ENCODE measurements at places on chromosomes 2 and 18.

- DNase-seq = no peak
Observed at GRCh38 chr18:47604021-47604420, 326.4 kb downstream of the SMAD2 start.

- no peak for DNase-seq
Observed at GRCh38 chr2:160389875-160390274, 103.7 kb downstream of the RBMS1 start.

DNA sequence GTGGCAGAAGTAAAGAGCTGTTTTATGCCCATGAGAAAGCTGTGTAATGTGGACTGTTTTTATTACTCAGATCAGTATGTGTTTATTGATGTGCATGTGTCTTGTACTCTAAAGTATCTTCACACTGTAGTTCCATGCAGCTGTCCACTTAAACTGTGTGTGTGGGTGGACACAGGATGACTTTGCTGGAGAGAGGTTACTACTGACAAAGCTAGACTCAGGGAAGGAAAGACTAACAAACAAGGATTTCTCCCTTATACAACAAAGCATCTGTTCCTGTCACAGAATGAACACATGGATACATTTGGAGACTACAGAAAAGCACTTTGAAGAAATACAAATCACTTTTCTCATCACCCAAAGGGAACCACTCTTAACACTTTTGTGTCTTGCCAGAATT lies 10.0 kb downstream of the FHOD3 start:
- no peak for DNase-seq

DNA sequence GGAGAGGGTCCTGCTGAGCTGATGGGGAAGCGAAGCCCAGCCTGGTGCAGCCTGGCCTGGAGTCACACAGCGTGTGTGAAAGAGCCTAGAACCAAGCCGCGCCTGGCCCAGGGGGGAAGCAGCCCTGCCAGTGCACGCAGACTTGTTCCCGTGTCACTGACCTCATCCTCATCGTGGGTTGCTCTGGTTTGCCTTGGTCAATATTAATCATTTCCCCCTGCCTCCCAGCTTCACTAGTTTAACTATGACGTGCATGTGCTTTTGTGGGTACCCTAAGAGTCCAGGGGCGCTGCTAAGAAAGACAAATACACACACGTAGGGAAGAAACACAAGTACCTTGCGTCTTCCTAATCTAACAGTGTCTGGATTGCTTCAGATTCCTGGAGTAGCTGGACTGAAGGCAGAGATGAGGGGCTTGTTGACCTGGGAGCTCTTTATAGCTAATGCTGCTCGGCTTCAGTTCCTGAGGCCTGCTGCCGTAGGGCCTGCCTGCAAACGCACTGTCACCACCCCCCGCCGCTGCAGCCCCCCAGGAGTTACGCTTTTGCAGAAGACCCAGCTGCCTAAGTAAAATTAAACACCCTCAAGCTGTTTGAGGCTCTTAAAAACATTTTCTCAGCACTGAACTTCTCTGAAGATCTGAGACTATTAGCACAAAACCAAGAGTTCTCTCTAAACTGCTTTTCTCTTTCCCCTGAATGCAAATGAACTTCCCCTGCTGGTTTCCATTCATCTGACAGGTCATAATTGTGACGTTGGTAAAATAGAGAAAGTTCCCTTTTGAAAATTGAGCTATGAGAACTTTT lies 159.2 kb downstream of the FAM210A start:
- no peak for DNase-seq

DNA sequence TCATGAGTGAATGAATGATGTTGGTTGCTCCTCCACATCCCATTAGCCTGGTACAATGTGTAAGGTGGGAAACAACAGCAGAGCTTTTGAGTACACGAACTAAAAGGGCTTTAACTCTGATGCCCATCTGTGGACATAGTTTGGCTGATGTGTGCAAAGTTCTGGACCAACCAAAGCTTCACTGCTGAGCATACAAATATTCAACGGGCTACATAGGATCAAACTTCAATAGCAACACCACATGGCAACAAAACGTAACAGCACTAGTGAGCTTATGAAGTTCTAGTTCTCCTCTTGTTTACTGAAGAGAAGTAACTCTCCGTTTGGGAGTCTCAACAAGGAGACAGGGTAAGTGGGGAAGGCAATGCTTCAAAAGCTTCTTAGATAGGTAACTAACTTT lies 20.4 kb downstream of the STAM2 start:
- no peak for DNase-seq

DNA sequence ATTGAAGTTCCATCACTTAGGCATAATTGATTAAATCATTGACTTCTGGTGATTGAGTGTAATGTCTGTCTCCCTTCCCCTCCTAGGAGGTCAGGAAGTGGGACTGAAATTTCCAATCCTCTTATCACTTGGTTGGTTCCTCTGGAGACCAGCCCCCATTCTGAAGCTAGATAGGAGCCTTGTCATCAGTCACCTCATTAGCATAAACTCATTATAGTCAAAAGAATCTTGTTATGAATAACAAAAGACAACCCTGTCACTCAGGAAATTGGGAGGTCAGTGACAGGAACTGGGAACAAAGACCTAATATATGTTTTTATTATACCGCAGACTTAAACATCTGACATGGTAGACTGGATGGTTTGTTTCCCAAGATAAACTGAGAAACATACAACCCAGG lies 60.7 kb upstream of the GAREM2 start:
- DNase-seq = no peak

GRCh38 chr18:24875286-24875685 lies 414.8 kb downstream of the HRH4 start:
- no peak for DNase-seq

DNA sequence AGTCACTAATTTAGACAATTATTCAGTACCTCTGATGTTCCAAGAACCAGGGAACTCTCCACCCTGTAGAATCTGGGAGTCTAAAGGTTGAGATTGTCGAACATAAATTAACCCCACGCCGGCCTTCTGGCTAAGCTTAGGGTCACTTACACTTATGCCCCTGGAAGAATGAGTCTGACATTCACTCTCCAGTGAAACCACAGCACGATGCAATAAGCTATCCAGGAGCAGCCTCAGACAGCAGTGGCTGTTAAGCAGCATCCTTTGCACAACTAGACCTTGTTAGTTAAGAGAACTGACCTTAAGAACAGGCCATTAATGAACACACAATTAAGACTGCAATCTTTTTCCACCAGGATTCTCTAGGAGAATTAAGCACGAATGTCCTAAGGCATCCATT lies 25.0 kb downstream of the SH3YL1 start:
- DNase-seq = no peak

GRCh38 chr18:48085781-48086487 lies 155.5 kb upstream of the SMAD2 start:
- DNase-seq = no peak

DNA sequence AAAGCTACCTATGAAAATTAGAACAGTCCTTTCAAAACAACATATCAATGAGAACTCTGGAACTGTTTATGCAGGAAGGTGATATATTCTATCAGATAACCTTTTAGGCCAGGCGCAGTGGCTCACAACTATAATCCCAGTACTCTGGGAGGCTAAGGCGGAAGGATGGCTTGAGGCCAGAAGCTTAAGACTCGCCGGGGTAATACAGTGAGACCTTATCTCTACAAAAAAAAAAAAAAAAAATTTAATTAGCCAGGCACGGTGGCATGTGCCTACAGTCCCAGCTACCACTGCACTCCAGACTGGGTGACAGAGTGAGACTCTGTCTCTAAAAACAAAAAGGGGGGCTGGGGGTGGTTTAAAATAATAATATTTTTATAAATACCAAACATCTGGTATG lies 77.9 kb downstream of the OSBPL1A start:
- DNase-seq = no peak

- DNase-seq = peak; percentile 64
Observed at GRCh38 chr2:85410584-85411404, 628 bp upstream of the CAPG start.

- no peak for DNase-seq
Observed at GRCh38 chr2:65279756-65280155, 52.1 kb downstream of the ACTR2 start.

DNA sequence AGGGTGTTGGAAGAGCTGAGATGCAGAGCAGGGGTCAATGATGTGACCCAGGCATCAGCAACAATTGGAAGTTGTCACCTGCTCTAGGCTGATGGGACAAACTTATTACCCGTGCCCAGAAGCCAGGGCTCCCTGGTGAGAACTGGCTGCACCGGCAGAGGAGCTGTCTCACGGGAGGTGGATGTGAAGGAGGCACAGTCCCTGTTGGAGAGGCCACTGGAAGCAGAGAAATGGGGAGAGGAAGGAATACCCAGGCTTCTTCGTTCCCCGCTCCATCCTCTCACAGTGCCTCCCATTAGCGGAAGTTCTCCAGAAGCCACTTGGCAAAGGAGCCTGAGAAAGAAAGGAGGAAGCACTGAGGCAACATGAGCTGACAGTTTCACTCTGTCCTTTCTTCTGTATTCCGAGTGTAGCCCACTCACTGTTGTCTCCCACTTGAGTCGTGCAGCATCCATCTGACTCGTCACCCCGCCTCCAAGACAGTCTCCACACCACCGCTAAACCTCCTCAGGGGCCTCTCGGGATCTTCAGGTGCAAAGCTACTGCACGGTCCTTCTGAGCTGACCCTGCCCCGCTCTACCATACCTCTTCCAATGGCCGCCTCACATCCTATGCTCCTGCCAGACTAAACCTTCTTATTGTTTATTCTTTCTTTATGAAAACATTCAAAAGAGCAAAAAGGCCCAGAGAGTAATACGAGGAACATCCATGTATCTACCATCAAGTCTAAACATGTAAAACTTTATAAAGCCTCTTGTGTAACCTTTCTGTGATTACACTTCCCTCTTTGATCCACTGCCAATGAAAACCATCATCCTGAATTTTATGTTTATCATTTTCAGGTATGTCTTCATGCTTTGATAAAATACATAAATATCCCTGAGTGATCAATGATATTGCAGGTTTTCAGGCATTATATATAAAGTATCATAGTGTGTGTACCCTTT lies 19.1 kb upstream of the AFTPH start:
- no peak for DNase-seq

DNA sequence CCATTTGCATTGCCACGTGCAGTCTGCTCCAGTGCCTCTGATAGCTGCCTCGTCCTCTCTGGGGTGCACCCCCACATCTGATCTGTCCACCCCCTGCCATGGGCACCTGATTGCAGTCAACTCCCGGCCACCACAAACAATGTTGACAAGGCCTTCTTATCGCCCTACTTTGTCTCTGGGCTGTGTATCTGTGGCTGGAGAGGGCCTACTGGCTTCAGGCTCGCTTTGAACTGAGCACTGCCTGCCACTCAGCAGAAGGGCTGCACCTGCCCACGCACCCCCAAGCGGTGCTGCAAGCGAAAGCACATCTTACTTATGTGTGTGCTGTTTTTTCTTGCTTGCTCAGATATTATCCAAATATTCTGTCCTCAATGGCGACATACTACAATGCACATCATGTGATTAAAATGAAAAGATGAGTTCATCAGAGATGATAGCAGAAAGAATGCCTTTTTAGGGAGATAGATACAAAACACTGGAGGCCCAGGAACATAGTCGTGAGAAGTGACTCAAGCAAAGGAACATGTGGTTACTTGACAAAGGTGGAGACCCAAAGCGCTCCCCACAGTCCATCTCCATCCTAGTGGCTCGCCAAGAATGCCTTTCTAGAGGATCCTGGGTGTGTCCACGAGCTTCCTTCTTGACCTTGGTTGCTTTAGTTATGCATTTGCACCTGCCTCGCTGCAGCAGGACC lies 28.8 kb downstream of the FBLN7 start:
- no peak for DNase-seq

GRCh38 chr2:192247456-192247855 lies 52.7 kb upstream of the TMEFF2 start:
- DNase-seq = no peak

DNA sequence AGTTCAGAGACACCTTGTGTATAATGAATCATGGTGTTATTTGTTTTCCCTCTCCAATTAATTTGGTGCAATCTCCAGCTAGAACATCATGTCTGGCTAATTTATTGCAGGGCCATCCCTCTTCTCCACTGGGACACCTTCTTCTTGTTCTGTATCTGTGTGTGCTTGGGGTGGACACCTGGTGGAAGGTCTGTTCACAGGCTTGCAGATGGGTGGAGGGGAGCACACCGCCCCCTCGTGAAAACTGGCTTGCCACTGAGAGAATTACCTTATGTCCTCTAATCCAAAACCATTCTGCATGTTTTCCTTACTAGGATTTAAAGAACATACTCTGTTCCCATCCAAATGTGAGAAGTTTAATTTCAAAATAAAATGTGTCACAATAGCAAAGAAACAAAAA lies 1160.4 kb upstream of the ZEB2 start:
- DNase-seq = no peak

DNA sequence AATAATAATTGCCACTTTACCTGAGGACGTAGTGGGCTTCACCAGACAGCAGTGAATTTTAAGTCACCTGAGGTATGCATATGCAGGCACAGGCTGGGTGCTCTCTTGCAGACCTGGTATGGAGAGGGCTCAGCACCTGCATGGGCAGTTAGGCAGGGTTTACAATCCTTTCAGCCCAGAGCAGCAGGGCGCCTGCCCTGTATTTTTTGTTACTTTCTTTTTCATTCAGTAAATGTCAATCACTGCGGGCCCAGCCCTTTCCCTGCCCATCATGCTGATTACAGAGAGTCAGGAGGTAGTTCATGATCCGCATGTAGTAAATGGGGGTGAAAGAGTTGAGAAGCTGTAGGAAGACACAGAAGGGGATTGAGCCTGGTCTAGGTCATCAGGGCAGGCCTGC lies 147.0 kb upstream of the ALPP start:
- no peak for DNase-seq

DNA sequence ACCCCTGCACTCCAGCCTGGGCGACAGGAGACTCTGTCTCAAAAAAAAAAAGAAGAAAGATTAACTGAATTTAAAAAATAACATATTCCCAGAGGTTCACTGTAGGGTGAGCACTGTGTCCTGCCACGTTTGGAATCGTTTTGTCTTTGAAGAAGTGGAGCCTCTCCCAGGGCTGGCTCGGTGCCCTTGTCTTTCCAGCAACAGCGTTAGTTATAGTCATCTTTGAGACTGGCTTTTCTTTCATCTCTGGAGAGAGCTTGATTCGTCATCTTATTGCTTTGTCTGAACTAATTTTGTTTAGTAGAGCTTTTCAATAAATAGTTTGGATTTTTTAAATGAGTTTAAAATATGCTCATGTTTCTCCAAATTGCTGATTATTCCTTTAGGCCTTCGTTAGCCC lies 50.5 kb downstream of the IMPA2 start:
- no peak for DNase-seq

DNA sequence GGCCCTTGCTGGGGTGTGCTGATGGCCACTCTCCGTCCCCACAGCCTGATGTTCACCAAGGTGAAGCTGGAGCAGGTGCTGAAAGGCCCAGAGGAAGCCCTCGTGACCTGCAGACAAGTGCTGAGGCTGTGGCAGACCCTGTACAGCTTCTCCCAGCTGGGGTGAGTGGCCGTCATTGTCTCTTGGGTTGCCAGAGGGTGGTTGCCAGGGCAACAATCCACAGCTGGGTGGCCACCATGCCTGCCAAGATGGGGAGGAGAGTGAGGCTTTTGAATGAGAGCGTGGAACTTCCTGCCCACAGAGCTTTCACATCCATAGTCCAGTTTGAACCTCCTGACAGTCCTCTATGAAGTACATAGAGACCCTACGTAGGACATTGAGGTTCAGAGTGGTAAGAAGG lies 108.8 kb downstream of the STPG4 start:
- DNase-seq = no peak

All from DND-41 (cell line).